ENCODE measurements at places on chromosomes 4 and X.

DNA sequence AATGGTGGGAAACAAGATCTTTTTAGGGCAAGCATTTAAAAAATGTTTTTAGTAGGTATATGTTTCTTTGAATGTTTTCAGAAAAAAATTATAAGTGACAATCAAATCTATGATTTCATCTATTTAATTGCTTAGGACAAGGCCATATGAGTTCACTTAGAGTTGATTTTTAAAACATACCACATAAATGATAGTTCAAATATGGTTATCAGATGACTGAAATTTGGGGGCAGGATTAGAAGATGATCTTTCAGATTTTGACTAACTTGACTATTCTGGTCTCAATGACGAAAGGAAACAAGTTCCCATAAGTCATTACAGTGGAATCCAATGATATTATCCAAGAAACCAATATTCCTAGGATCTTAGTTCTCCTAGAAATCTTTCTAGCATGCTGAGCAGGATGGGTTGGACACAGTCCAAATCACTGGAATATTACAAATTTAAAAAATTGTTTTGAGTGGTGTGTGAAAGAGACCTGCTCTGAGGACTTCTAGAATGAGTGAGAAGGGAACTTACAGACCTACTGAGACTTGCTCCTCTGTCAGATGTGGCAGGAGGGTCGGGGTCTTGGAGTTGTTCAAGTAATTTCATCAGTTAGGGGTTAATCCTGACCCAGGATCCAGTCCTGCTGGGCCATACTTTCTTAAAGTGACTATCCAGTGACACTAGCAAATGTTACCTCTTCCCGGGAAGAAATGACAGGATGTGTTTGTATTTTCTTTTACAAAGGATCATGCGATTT, 20.0 kb downstream of the RHOH start:
- DNase-seq: no peak

GRCh38 chr4:188117631-188118324, 8.4 kb upstream of the TRIML2 start:
- DNase-seq: no peak

DNA sequence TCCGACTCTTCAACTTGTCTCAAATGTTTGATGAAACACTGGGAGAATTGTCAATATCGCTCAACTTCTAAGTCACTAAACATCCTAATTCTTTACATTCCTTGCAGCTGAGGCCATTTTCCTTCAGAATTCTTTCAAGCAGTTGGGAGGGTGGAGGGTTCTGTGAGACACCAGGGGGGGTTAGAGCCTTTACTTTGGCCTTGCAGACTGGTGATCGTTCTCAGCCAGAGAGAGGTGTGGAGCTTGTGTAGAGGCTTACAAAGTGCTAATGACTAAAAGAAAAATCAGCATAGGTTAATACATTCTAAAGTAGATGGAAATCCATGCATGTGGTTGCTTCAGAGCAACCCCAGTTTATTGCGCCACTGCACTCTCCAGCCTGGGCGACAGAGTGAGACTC, 21.3 kb upstream of the SOX3 start:
- no peak for DNase-seq

- DNase-seq: no peak
These were observed 109.0 kb downstream of the ATP11C start for GRCh38 chrX:139823806-139824205.

DNA sequence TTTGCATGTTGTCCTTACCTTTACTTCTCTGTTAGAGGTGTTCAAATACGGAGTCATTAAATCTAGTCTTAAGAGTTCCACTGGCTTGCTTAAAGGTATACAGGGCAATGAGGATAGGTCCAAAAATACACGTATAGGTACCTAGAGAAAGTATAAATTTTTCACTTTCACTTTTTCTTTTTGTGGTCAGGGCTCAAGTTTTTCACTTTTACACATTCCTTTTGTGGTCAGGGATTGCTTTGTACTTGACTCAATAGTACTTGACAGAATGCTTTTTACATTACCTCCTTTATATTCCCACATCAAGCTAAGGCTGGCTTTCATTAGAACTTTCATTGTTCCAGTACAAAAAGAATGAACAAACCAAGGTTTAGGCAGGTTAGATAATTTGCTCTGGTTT, 21.7 kb downstream of the TMEM184C start:
- no peak for DNase-seq

- DNase-seq: no peak
These were observed 2.7 kb downstream of the PTPN13 start for GRCh38 chr4:86596807-86597206.

DNA sequence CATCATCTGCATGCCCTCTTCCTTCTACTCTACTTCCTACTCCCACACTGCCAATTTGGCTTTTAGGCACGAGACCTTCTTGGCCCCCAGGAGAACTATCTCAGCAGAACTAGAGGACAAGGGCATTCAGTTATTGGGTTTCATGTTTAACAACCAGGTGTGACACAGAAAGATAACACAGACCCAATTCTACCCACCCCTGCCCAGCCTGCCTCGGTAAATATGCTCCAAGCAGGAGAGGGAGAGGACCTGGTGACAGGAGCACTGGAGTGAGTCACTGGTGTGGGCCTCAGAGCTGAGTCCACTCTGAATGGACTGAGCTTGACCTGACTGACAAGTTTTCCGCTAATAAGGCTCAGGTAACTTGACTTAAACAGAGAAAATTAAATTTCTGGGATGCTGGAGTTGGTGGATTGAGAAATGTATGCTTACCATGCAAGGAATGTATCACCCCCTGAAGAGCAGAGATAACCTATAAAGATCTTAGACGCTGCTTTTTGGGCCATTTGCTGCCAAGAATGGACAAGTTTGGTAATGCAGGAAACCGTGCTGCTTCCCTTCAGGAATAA, 52.5 kb downstream of the CASP3 start:
- no peak for DNase-seq

DNA sequence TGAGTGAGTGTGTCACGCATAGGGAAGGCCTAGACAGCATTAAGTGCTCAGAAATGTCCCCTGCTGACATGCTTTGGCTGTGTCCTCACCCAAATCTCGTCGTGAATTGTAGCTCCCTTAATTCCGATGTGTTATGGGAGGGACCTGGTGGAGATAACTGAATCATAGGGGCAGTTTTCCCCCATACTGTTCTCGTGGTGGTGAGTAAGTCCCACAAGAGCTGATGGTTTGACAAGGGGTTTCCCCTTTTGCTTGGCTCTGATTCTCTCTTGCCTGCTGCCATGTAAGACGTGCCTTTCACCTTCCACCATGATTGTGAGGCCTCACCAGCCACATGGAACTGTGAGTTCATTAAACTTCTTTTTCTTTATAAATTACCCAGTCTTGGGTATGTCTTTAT, 78.0 kb downstream of the NSUN7 start:
- DNase-seq: no peak

- no peak for DNase-seq
These were observed 111.4 kb upstream of the LIMCH1 start for GRCh38 chr4:41426539-41426938.

DNA sequence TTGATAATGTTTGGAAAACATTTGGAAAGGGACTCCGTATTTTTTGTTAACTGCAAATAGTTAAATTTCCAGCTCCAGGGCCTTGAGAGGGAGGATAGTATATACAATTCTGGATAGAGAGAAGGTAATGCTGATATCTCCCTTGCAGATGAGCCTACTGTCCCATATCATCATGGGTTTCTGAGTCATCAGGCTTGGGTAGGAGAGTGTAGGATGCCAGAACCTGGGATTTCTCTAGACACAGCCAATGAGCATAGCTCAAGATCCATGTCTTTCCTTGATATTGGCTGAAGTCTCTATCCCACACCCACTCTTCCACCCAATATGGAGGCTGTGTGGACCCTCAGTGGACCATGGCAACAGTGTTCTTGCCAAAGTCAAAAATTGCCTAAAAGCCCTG, 7.8 kb downstream of the FRMPD3 start:
- DNase-seq: no peak

GRCh38 chr4:129455482-129455881, 359.5 kb downstream of the C4orf33 start:
- DNase-seq: no peak

DNA sequence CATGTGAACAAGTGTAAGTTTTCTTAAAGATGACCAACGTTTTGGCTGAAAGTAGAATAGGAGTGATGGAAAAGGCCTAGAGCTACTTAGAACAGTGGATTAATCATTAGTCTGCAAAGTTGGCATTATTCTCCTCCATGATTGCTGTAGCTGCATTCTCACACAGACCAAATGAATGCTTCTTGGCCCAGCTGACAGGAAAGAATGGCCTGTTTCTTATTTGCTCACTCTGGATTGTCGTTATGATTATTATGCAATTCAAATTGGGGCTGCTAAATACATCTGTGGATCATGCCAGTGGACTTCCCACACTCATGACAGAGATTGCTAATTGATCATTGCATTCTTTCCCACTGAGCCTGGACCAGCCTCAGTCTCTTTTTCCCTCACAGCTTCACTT, 285.0 kb downstream of the STIM2 start:
- DNase-seq: no peak

DNA sequence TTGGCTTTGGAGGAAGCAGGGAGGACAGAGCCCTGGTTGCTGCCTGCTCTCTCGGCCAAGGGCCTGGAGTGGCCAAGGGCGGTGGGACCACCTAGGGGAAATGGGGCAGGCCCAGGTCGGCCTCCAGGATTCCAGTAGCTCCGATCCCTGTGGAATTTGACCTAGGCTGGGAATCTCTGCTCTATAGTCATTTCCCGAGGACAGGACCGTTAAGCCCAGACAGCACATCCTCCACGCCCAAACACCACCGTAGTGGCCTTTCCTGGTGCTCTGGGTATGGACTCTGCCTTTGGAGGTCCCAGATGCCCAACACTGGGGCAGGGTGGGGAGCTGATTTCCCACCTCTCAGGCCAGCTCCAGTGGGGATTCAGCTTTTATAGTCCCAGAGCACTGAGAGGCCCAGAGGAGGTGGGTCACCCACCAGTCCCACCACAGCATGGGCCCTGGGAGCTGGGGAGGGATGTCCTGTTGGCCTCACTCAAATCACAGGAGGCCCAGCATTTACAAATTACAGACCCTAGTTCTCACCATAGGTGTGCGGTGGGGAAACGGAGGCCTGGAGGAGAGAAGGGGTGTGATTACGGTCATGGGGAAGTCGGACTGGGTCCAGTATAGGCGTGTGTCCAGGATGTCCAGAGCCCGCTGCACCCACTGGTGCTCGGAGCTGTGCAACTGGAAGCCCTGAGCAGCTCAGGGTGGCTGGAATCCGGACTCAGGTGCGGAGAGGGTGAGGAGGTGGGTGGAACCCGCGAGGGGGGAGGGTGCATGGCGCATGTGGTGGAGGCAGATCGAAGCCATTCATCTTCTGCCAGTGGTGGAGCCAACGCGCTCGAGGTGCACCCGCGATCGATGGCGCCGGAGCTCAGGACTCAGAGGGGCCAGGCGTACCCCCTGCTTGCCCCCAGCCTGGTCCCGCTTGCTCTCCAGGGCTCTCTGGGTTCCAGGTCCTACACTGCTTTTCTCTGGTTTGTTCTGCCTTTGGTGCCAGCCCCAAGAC, 7.7 kb downstream of the HMX1 start:
- DNase-seq: no peak

- no peak for DNase-seq
These were observed 55.2 kb downstream of the AREG start for GRCh38 chr4:74499986-74500781.

- no peak for DNase-seq
These were observed 24.7 kb upstream of the NEUROG2 start for GRCh38 chr4:112540695-112541094.

- DNase-seq: no peak
These were observed 74.3 kb upstream of the VCX2 start for GRCh38 chrX:8245411-8245810.

DNA sequence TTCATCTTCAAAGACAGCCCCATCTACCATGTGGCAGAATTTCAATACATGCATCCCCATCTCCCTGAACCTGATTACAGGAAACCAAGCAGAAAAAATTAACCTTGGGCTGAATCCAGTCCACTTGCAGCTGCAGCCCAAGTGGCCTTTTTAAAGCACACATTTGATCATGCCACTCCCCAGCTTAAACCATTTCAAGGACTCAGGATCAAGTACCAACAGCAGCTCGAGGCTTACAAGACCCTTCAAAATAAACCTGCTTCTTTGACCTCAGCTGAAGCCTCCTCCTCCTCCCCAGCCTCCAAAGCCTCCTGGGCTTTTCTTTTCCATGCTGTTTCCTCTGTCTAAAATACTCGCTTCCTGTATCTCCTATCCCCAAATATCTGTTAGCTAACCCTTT, 50.7 kb upstream of the KIT start:
- DNase-seq: no peak

DNA sequence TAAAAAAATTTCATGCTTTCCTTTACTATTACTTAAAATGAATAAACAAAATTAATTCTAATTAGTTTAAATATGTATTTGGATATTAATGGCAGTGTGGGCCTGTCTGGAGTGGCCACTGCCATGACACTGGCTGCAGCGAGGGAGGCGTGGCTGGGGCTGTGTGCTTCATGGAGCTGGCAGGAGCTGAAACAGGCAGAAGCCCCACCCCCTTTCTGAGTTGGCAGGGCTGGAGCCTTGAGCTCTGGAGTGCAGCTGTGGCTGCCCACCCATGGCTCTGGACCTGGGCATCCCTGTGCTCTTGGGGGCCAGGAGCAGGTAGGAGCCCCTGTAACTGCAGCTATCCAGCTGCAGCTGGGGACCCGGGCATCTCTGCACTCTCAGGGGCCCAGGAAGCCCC, 8.2 kb upstream of the HSD17B11 start:
- DNase-seq: no peak

GRCh38 chrX:15785176-15785750, 5.0 kb upstream of the ZRSR2 start:
- DNase-seq: no peak

DNA sequence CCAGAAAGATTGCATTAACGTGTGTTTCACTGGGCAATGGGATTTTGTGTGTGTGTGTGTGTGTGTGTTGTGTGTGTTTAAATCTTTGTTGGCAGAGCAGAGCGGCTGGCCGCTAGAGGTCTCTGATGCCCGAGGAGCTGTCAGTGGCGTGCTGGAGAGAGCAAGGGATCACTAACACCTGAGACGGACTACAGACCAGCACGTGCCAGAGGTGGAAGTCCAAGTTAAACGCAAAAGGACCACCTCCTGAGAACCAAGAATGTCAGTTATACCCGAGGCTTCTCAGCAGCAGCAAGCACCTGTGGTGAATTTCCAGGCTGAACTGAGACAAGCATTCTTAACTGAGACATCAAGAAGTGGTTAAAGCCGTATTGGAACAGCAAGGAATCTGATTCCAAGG, 9.0 kb upstream of the SLC25A14 start:
- peak; percentile 29 for DNase-seq

All from stimulated activated CD4-positive, alpha-beta T cell treated with anti-CD3 and anti-CD28 coated beads, Interleukin-1b, Interleukin-23, amount 100 ng/mL, for 48 hours (primary cell).